Type B pancreatic cell (in vitro differentiated cells): ENCODE measurements at places on chromosomes 1 and 21. TPM values are rescaled to one million over a fixed set of nuclear protein-coding genes. Genes with fewer than 3 reads are reported as not detected.

The GJA9 gene
- not detected in 2 replicates for total RNA-seq

The PRAMEF9 gene
- total RNA-seq = not detected in 2 replicates

The HFM1 gene
- 1.5 and 7.1 TPM in 2 replicates for total RNA-seq

The PDPN gene
- total RNA-seq = 4.8 and 24.2 TPM in 2 replicates

The HPCA gene
- 1.0 and 2.0 TPM in 2 replicates for total RNA-seq

The HMGB4 gene
- not detected in 2 replicates for total RNA-seq

The PBXIP1 gene
- total RNA-seq = 57.3 and 65.8 TPM in 2 replicates

DNA sequence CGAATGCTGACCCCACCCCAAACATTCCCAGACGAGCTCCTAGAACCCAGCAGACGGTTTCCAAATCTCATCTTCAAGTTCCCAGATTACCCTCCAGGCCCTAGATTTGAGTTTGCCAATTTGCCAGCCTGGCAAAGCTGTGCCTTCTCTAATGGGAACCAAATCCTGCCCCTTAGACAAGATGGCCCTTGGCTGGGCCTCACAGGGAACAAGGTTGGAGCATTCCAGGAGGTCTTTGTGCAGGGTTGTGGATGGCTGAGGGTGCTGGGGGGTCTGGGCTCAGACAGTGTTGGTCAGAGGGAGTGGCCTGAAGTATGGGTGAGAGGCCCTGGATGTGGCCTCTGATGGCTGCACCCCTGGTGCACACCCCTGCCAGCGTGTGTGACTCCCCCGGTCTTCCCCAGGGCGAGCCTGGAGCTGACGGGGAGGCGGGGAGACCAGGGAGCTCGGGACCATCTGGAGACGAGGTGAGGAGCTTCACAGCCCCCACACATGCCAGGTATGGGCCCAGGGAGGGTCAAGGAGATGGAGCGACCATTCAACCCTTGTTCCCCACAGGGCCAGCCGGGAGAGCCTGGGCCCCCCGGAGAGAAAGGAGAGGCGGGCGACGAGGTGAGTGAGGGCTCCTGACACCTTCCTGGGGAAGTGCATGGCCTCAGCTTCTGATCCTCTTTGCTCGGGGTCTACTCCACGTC lies 10.2 kb downstream of the COL6A1 start:
- no peak for DNase-seq

GRCh38 chr1:201475915-201476669 lies 7.1 kb upstream of the PHLDA3 start:
- no peak for DNase-seq

GRCh38 chr21:44836666-44837471 lies 19.0 kb upstream of the SUMO3 start:
- no peak for DNase-seq

- no peak for DNase-seq
These were observed 157.5 kb upstream of the FGGY start for GRCh38 chr1:59139396-59139795.

DNA sequence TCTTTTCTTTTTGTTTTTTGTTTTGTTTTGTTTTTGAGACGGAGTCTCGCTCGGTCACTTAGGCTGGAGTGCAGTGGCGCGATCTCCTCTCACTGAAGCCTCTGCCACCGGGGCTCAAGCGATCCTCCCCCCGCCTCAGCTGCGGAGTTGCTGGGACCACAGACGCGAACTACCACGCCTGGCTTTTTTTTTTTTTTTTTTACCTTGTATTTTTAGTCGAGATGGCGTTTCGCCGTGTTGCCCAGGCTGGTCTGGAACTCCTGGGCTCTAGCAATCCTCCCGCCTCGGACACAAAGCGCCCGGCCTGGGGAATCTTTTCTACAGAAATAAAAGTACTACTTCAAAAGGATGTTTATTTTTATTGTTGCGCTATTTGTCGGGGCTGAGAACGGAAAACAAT lies 1.1 kb upstream of the SETDB1 start:
- DNase-seq = no peak

GRCh38 chr1:16498573-16499413 lies 15.3 kb downstream of the RNU1-1 start:
- peak; percentile 94 for DNase-seq

GRCh38 chr1:2916153-2916552 lies 105.1 kb upstream of the ACTRT2 start:
- DNase-seq = no peak

- no peak for DNase-seq
These were observed 272.2 kb downstream of the VAV3 start for GRCh38 chr1:107692580-107693345.

DNA sequence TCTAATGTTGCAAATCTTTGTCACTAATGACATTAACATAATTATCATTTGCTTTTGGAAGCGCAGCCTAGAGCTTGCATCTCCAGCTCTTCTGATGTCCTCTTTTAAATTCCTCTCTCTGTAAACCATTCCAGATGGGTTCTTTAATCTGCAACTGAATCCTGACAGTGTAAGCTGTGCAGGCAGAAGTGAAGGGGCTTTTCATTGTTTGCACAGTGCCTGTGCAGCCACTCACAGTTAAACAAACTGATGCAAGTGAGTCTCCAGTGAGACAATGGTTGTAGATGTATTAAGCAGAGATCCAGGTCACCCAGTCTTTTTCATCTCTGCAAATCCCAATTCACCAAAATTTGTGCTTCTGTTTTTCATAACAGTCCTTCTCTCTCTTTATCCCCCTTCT lies 22.5 kb upstream of the FCRL5 start:
- no peak for DNase-seq

DNA sequence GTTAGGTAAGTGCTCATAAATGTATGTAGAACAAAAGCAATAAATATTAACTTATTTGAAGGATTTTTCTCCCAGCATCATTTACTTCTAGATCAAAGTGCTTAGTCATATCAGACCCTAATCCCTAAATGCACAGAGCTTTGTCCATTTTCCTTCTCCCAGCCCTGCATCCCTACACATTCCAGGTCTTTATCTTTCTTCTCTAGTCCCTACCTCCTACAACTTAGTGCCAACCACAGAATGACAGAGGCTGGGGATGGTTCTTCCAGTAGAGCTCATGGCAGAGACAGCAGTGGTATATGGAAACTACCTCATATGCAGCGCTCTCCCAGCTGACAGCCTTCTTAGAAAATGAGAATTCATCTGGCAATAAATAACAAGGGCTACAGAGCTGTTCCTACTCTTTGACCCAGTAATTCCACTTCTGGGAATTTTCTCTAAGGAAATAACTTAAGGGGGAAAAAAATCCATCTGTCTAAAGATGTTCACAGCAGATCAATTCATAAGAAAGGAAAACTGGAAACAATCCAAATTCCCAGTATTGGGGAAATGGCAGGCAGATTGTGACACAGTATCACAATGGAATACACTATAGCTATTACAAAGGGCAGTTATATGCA lies 62.9 kb upstream of the ROR1 start:
- no peak for DNase-seq

DNA sequence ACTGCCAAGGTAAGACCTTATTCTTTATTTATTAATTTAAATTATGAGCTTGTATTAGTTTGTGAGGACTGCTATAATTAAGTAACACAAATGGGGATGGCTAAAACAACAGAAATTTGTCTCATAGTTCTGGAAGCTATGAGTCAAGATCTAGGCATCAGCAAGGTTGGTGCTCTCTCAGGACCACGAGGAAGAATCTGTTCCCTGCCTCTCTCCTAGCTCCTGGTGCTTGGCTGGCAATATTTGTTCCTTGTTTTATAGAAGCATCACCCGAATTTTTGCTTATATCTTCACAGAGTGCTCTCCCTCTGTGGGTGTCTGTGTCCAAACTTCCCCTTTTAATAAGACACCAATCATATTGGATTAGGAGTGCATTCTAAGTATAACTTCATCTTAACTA lies 41.4 kb upstream of the CCDC190 start:
- DNase-seq = no peak

- DNase-seq = no peak
These were observed 18.1 kb upstream of the FAM78B start for GRCh38 chr1:166184897-166185296.

- DNase-seq = peak; percentile 62
These were observed 1.3 kb downstream of the TINAGL1 start for GRCh38 chr1:31577515-31578192.

GRCh38 chr21:36534656-36535055 lies 54.7 kb upstream of the CLDN14 start:
- DNase-seq = no peak

DNA sequence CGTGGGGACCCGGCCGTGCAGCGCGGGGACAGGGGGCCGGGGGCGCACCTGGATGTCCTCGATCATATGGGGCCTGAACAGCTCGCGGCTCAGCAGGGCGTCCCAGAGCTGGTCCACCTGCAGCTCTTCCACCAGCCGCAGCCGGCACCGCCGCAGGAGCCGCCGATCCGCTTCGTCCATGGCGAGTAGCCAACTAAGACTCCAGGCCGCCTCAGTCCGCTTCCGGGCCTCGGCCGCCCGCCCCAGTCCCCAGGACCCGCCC lies at the start of gene CASP9:
TSS of gene CASP9 (minus strand) at position 195 of the 262 bp plus-strand sequence. CDS start at position 180, 15 bp downstream.
- DNase-seq = no peak

DNA sequence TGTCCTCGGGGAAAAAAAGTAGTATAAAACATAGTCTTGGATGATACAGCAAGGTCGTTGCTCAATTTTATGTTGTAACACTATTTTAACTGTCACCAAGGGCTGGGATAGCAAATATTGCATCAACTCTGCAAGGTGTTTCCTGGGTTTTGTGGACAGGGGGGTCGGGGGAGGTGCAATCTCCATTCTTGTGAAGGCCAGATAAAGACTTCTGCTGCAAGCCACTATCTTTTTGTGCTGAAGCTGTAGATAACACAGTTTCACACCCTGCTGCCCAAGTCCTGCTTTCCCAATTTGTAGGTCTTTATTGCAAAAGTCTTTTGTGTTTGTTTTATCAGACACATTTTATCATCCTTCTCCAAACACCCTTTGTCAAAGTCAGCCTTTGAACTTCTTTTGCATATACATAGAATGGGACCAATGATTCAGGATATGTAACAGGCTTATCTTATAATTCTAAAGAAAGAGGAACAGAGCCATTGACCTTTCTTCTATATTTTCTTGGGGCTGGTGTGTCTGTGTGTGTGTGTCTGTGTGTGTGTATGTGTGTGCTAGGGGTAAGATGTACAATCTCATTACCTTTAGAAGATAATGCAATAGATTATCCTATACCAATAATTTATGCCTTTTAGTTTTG lies 140.6 kb downstream of the RUNX1 start:
- no peak for DNase-seq

GRCh38 chr1:27789540-27790041 lies 16.6 kb downstream of the STX12 start:
- DNase-seq = peak; percentile 27

- DNase-seq = peak; percentile 48
These were observed 573.3 kb downstream of the PTPRU start for GRCh38 chr1:29809446-29810120.

DNA sequence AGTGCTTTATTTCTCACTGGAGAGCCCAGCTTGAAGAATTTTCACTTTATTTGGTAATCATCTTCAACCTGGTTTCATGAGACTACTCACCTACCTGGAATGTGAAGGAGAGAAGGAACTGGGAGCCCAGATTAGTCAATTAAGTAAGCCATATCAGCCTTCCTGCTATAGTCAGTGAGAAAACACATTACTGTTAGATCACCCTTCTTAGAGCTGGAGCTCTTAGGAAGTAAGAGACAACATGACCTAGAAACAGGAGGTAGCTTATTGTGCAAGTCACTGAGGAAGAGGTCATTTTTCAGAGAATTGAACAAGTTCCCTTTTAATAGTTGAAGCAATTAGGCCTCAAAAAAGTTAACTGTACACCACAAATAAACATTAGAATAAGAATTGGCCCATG lies 49.2 kb upstream of the TEKT2 start:
- DNase-seq = no peak

DNA sequence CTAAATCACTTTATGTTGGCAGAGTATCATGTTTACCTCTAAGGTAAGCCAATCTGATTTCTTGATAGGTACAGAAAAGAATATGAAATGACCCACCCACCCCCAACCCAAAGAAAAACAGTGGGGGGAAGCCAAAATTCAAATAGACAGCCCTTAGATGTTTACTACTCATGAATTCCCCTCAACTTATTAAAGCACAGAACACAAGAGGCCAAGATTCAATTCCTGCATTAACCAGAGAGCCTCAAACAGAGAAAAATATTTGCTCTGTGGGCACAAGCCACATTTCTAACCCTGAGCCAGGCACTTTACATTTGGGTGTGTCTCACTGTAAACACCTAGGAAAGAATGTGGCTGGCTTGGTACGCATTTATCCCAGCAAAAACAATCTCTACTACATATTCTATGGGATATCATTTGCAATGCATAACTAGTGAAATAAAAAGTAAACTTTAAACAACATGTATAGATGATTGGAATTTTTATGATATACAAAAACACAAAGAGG lies 84.3 kb downstream of the PTPN14 start:
- no peak for DNase-seq
